ENCODE measurements at places on chromosomes 3 and 15.

GRCh38 chr3:178982137-178982536, 89.5 kb downstream of the ZMAT3 start:
- DNase-seq: no peak

DNA sequence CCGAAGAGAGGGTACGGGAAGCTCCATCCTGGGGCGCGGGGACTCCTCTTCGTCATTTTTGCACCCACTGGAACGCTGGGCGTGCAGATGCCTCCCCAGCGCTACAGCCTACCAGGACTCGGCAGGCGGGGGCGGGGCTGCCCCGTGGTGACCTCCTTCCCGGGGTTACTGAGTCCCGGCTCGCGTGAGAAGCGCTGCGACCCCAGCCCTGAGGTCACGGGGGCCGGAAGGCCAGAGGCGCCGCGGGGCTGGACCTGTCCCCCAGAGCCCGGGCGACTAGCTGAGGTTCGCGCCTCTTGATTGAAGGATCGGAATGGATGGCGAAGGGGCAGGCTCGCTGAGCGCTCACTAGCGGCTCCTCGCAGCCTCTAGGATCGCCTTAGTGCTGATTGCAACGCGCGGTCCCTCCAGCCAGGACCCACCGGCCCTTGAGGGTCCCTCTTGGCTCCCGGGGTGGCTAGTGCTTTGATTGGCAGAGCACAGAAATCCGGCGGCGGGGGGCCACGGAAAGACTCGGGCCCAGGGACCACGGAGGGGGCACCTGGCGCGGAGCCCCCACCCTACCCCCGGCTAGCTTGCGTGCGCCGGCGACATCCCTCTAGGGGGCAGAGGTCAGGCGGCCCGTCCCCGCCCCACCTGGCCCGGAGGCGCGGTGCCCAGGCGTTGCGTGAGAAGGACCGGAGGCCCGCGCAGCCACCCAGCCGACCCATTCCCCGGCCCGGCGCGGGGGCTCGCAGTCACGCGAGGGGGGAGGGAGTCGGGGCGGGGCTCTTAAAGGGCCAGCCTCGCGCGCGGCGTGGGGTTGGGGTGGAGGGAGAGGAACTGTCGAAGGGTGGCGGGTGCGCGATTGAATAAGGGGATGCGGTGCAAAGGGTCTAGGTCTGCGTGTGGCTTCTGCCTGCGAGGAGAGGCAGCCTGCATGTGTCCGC, 781 bp upstream of the CYP1A1 start:
- peak; percentile 10 for DNase-seq

- DNase-seq: no peak
Measured at GRCh38 chr3:42037318-42037945, 53.7 kb upstream of the TRAK1 start.

GRCh38 chr15:90115783-90116182, 13.5 kb upstream of the IDH2 start:
- no peak for DNase-seq

DNA sequence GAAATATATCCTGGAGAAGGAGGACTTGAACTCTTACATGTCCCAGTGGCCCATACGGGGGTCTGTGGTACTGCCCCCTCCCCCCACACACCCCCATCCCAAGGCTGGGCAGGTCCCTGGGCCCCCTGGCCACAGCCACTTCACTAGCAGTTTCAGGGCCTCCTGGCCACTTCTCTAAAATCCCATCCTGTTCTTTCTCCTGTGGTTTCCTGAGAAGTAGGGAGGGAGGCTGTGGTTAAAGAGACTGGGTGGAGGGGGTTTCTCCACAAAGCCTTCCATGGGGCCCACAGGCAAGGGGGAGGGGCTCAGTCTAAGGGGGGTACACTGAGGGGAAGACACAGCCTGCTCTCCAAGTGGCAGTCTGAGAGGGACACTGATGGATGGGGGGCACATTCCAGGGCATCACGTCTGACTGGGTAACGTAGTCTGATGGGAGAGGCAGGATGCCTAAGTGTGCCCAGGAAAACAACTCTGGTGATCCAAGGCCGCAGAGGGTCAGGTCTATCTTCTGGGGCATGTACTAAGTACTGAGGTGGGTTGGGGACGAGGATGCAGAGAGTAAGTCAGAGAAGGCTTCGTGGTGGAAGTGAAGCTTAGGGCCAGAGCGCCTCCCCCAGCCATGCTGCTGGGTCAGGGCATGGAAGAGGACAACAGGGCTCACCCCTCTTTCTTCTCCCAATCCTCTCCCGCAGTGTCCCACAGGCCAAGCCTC, 48.0 kb upstream of the C15orf39 start:
- no peak for DNase-seq

DNA sequence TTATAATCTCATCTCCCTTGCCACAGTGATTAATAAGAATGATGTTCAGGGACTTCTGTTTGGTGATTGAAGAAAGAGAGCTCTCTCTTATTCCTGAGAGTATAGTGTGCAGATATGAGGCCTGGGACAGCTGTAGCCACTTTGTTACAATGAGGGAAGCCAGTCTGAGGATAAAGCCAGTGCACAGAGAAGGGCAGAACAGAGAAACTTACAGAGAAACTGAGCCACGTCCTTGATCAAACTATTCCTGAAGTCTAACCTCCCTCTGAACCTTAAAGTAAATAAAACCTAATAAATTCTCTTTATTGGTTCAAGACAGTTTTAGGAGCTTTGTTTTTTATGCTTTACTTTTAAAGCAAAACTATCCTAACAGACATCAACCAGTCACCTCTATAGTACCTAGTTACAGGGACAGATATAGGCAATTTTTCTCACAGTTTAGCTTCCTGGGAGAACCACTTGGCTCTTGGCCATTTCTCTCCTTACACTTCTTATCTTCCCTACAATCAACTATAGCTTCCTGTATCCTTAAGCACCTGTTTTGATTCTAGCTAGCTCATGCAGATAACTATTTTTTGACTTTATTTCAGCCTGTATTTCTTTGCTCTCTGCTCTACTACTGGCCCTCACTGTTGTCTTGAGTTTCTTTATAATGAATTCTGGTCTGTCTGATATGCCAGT, 284.4 kb downstream of the SHQ1 start:
- no peak for DNase-seq

DNA sequence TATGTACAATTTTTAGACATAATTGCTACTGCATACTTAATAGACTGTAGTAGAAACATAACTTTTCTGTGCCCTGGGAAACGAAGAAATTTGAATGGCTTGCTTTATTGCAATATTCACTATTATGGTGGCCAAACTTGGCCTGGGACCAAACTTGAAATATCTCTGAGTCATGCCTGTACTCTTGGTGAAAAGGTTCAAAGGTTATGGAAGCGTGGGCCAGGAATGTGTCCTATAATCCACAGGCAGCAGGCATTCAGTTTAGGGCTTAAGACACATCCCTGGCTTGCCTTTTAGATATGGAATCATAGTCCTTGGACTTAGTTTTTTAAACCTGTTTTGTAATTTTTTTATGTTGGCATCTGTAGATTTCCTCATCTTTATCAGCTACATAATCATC, 124.3 kb downstream of the LRIG1 start:
- no peak for DNase-seq

- DNase-seq: no peak
Measured at GRCh38 chr3:55828712-55829111, 341.6 kb upstream of the WNT5A start.

- no peak for DNase-seq
Measured at GRCh38 chr3:132404276-132404675, 13.0 kb upstream of the DNAJC13 start.

DNA sequence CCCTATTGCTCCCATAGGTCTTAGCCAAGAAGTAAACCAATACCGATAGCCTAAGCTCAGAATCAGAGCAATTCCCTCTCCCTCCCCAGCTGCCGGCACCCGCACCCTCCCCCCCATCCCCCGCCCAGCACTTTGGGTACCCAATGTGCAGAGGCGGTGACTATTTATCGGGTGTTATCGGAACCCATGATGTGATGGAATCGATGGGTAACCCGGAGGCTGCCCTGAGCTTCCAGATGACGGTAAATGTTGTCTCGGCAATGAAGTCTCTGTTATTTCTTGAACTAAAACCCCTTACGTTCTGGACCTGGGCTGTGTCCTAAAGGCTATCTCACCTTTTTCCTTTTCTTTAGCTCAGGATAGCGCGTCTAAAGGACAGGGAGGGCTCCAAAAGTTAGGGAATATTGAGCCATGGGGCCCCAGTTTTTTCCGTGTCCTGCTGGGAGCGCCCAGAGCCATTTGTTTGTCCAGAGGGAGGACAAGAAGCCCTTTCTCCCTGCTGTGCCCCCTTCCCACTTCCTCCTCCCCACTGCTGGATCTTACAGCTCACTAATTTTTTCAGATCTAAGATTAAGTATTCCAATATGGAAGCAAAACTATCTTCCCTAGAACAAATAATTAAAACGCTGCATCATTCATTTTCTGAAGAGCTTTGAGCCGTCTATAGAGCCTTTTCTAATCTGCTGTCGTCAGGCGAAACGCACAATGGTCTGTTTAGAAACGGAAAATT, 1.5 kb downstream of the SLITRK3 start:
- DNase-seq: no peak

- no peak for DNase-seq
Measured at GRCh38 chr15:80609091-80609490, 86.0 kb upstream of the ABHD17C start.

DNA sequence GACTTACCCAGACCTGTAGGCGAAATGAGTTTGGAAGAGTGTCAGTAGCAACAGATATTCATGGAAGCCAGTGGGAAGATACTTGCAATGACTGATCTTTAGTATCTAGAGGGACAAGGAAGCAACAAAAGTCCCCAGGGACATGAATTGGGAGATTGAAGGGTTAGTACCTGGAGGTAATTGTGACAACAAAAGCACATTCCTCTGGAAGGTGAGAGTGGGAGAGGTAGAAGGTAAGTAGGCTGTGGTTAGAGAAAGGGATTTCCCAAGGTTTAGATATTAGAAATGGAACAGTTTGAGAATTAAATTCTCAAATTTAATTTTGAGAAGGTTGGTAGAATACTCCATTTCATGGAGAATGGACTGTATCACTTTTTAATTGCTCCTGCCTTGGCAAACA, 191.4 kb downstream of the AKAP13 start:
- DNase-seq: no peak

DNA sequence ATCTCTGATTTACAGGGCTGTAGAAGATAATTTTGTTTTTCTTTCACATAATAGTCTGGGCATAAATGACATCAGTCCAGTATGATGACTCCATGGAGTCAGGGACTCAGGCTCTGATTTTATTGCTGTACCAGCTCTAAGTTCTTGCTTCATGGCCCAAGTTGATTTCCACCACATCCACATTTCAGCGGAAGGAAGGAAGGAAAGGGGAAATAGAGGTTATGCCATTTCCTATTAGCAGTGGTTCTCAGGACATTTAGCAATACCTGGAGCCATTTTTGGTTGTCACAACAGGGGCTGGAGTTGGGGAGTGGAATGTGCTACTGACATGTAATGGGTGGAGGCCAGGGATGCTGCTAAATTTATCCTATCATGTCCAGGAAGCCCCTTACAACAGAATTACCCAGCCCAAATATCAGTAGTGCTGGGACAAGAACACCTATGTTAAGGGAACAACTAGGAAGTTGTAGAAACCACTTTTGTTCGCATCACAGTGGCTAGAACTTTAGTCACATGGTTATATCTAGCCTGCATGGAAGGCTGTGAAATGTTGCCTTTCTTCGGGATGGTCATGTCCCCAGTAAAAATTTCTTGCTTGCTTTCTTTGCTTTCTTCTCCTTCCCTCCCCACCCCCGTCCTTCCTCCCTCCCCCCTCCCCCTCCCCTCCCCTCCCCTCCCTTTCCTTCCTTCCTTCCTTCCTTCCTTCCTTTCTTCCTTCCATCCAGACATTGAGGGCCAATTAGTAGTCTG, 42.1 kb downstream of the OXSR1 start:
- DNase-seq: no peak

DNA sequence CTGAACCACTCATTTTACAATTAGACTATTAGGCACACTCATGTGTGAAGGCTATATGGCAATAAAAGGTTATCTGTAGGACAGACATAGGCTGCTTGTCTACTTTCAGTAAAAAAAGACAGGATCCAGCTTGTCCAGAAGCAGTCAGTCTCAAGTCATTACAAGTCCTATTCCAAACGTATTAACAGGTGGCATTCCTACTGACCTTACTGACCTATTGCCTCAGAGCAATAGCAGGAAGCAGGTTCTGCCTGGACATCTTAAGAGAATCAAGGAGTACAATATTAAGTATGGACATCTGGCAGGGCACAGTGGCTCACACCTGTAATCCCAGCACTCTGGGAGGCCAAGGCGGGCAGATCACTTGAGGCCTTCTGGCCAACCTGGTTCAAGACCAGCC, 7.0 kb downstream of the CMTM6 start:
- no peak for DNase-seq

- no peak for DNase-seq
Measured at GRCh38 chr3:71541313-71541712, 42.2 kb downstream of the FOXP1 start.

DNA sequence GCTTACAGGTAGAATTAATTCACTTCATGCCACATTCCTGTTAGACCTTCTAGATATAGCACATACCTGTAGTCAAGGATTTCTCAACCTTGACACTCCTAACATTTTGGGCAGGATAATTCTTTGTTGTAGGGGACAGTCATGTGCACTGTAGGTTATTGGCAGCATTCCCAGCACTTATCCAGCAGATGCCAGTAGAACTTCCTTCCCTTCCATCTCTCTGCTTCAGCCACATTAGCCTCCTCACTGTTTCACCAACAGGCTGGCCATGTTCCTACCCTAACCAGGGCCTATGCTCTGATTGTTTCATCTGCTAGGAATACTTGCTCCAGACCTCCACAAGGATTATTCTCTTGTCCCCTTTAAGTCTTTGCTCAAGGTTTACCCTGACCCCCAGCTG, 68.0 kb upstream of the STAC start:
- DNase-seq: no peak

DNA sequence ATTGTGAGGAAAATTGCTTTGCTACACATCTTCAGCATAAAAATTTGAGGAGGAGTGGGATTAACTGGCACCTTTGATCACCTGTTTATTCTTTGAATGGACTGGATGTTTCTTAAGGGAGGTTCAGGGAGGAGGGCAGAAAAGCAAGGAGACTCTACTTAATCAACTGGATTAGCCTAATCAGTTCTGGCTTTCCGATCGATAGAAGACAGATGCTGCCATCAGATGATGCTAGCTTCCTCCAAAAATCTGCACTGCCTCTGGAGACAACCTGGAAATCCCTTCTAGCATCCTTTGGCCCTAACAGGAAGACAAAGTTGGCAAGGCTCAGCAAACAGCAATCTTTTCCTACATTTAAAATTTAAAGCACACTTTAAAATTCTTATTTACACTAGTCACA, 197.8 kb downstream of the EBLN2 start:
- no peak for DNase-seq

GRCh38 chr3:168794427-168794826, 698.7 kb upstream of the GOLIM4 start:
- DNase-seq: no peak

DNA sequence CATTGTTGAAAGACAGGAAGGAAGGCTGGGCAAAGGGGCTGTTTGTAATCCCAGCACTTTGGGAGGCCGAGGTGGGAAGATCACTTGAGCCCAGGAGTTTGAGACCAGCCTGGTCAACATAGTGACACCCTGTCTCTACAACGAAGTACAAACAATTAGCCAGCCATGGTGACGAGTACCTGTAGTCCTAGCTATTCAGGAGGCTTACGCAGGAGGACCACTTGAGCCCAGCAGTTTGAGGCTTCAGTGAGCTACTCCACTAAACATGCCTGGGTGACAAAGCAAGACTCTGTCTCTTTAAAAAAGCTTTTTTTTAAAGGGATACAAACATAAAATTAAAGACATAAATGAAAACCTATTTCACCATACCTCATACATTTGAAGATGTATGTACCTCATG, 11.1 kb downstream of the SERP1 start:
- no peak for DNase-seq

- peak; percentile 86 for DNase-seq
Measured at GRCh38 chr15:48370460-48370859, 39.2 kb downstream of the DUT start.

All from AG09319 (cell line).